Stimulated activated CD4-positive, alpha-beta T cell treated with anti-CD3 and anti-CD28 coated beads, Interleukin-4, amount 100 ng/mL, for 4 hours (primary cell): ENCODE measurements at places on chromosomes 12 and 14.

DNA sequence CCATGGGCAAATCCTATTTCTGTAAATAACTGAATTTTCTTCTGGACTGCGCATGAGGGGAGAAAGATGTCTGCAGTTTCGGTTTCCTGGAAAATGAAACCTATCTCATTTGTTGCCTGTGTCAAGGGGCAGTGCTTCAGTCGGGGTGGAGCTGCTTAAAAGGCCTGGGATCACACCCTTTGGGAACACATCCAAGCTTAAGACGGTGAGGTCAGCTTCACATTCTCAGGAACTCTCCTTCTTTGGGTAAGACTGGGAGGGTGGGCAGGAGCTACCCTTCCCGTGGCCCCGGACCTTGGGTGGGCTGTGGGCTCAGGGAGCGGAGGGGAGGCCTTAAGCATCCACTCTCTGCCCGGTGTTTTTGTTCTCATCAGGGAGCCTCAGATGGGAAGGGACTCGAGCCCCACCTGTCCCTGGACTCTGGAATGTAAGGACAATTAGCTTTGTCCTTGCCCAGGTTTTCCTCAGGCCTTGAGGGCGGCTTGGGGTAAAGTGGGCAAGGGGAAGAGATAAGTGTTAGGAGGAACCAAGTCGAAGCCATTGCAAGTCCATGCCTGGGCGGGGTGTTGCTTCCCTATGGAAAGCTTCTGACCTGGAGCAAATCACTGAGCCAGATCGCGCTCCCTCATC is at the start of gene IFI27:
Gene IFI27, plus strand, starts transcription at position 185 of the 630 bp plus-strand sequence.
- DNase-seq = no peak

GRCh38 chr12:89874146-89874545 is 165.5 kb upstream of the ATP2B1 start:
- no peak for DNase-seq

- no peak for DNase-seq
Measured at GRCh38 chr12:77685112-77685511, 145.6 kb upstream of the NAV3 start.

GRCh38 chr12:56220611-56221231 is 1.0 kb downstream of the RNF41 start:
- DNase-seq = no peak
